ENCODE measurements at places on chromosomes 5 and 9.

GRCh38 chr5:73694089-73694488, 68.1 kb downstream of the ARHGEF28 start:
- DNase-seq, result peak; percentile 12

DNA sequence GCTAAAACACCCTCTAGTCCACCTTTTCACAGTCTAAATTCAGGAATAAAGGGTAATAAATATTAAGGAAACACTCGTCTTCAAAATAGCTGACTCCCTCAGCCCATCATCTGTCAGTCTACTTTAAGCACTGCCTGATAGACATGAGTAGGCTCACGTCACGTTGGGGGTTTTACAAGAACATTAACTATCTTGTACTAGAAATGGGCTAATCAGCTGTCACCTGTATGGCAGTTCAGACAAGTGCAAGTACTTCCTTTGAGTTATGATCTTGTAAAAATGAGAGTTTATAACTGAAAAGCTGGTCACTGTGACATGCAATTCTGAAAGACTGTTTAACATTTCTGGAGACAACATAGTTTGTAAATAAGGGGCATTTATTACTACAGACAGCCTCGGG, 936.7 kb upstream of the CTNND2 start:
- no peak for DNase-seq

DNA sequence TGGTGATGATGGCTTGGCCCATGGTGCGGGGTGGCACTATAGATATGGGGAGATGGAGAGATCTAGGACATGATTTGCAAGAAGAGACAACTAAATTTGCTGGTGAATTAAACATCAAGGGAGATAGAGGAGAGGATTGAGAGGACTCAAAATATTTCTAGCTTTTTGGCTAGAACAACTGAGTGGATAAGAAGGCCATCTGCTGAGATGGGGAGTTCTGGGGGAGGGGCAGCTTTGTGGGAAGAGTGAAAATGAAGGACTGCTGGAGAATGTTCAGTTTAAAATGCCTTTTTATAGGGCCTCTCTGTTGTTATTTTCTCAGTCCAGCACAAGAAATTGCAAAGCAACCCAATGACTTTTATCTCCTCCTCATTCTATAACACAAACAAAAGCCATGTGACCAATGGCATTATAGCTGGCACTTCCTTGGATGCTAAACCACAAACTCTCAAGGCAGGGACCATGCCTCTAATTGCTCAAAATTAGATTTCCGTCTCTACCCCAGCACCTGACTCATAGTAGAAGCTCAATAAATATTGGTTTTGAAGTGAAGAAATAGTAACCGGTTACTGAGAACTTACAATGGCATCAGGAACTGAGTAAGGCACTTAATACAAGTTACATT, 29.8 kb downstream of the JAKMIP2 start:
- no peak for DNase-seq

DNA sequence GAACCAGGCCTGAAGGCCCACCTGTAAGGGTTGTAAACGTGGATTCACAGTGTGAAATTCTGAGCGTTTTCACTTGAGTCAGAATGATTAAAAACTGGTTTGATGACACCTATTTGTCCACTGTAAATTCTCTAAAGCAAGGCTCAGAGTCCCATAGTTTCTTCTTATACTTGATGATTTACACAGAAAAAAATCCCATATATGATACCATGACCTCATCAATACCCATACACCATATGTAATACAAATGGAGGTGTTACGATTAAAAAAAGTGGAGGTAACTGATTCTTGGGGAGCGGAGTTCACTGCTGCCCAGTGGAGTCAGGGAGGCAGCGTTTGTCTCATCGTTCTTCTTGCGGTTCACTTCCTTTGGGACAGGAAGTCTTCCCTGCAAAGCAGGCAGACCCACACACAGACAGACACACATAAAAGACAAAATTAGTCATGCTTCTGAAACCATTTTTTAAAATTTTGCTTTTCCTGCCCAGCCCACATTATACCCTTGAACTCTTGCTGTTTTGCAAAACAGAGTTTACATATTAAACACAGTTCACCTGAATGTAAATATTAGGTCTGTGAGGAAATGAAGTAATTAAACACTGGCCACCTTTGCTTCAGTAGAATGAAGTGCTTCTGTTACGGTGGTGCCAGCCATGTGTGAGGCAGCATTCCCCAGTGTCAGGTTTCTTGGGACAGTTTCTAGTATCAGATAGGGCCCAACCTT, 26.2 kb downstream of the NREP start:
- DNase-seq, result no peak

GRCh38 chr9:35519692-35520363, 29.9 kb downstream of the RUSC2 start:
- DNase-seq, result peak; percentile 80

- DNase-seq, result peak; percentile 79
These were observed 10.6 kb upstream of the P4HA2 start for GRCh38 chr5:132238169-132238744.

- peak; percentile 49 for DNase-seq
These were observed 98.7 kb downstream of the RAPGEF6 start for GRCh38 chr5:131536211-131536826.

GRCh38 chr5:34891981-34892380, 23.3 kb downstream of the RAD1 start:
- no peak for DNase-seq

GRCh38 chr5:142605611-142606010, 80.3 kb downstream of the FGF1 start:
- no peak for DNase-seq

DNA sequence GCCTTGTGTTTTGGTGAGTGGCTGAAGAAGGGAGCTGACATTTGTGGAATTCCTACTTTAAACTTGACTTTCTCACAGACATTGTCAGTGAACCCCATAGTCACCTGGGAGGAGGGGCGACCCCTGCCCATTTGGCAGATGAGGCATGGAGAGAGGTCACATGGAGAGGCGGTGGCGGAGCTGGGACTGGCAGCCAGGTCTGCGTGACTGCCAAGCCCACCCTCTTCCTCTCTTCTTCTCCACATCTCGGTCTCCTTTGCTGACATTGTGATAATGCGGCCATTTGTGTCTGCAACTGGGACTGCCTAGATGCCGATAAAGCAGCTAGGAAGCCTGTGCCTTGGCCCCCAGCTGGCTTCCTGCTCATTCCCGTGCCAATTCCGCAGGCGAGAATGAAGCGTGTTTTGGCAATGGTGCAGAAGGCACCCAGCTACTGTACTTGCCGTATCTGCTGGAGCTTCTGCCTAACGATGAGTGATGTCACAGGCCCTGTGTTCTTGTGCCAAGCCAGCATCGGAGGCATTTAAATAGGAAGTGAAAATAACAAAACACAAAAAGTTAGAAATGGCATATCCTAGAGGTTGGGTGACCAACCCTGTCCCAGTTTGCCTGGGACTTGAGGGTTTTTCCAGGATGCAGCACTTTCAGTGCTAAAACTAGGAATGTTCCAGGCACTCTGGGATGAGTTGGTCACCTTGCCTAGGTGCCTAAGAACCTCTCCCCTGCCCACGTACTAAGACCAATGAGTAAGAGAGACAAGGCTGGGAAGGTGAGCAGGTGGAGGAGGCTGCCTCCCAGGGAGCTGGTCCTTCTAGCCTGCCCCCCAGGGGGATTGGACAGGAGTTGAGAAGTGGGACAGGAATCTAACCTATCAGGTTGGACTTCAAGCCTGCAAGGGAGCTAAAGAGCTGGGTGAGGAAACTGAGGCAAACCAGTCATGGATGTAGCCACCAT, 23.6 kb downstream of the OLFML2A start:
- no peak for DNase-seq

DNA sequence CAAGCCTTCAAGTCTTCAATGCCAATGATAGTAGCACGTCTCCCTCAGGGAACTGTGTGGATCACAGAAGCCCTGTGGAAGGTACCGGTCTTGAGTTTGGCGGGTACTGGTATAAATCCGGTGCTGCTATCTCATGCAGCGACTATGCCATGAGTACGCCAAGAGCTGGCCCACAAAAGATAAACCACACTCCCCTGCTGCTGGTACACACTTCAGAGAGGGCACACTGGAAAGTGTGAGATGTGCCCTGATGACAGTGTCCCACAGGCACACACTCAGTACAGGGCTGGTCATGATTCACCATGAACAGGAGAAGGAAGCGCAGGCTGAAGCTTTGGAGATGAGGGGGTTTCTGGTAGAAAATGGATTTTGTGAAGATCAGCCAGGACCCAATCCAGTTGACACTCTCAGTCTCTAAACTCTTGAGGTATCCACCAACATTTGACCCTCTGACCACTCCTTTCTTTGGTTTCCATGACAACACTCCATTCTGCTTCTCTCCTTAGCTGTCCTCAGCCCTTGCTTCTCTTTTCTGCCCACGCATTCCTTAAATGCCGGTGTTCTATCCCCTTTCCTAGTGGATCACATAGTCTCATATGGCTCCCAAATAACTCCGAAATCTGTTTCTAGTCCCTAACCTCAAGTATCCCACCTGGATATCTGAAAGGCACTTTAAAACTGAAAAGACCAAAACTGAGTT, 5.1 kb downstream of the AMACR start:
- DNase-seq, result no peak

GRCh38 chr9:127083138-127083980, 39.1 kb downstream of the ANGPTL2 start:
- peak; percentile 6 for DNase-seq
